ENCODE measurements at places on chromosomes 2 and 18.

DNA sequence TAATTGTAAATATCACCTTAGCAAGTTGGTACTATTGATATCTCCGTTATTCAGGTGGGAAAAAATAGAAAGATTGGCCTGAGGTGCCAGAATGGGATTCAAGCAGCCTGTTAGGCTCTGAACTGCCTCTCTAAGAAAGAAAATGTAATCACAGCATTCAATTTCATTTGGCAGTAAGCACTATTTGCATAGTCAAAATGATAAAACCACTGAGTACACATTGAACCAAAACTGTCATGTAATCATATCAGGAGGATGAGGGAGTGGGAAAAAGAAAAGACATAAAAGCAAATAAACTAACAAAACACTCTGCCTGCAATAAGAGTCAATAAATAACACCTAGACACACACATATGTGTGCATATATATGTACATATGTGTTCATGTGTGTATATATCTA, 103.9 kb upstream of the TACR1 start:
- no peaks in the 10 kb centered on the region for H3K4me1 ChIP-seq
- no peak overlapping the region for H3K27ac ChIP-seq
- no peaks in the 10 kb centered on the region for H3K36me3 ChIP-seq

- H3K4me1 ChIP-seq: peaks cover 65% of the 10 kb centered on the region
- peaks cover 39% of the 10 kb centered on the region for H3K27me3 ChIP-seq
- H3K36me3 ChIP-seq: no peaks in the 10 kb centered on the region
- DNase-seq: peak; percentile 65
- peak overlapping the region; percentile 66 for H3K4me3 ChIP-seq
- peak overlapping the region; percentile 67 for H3K27ac ChIP-seq
These were observed 124.7 kb upstream of the ZNF516 start for GRCh38 chr18:76619621-76620315.

DNA sequence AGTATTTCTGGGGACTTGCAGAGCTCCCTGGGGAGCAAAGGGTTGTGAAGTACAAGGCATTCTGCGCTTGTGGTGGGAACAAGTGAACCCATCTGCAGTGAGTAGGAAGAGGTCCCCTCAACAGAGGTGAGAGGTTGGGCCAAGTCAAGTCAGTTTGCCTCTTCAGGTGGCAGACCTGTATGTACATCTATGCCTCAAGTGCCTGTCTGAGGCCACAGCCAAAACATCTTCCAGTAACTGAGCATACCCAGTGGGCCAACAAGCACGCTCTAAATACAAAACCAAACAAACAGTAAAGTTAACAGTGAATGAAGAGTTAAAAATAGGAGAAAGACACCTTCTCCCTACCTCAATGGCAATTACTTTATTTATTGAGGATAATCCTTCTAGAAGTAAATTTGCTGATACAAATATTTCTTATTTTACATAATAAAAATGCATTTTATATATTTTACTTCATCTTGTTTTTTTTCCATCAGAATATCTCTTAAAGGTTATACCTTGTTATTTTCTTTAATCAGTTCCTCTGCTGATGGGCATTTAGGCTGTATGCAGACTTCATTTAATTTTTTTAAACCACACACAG, 2.5 kb downstream of the GYPC start:
- H3K4me3 ChIP-seq: peak overlapping the region; percentile 38
- H3K4me1 ChIP-seq: peaks cover 45% of the 10 kb centered on the region
- no peaks in the 10 kb centered on the region for H3K36me3 ChIP-seq

DNA sequence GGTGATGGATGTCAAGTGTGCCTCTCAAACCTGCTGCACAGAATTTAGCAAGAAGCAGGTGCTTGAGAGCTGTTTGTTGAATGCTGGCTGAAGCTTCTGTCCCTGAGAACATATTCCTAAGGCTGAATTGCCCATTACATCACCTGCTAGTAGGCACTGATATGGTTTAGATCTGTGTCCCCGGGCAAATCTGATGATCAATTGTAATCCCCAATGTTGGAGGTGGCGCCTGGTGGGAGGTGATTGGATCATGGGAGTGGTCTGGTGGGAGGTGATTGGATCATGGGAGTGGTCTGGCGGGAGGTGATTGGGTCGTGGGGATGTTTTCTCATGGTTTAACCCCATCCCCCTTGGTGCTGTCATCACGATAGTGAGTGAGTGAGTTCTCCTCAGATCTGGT, 128.0 kb downstream of the HRH4 start:
- H3K4me3 ChIP-seq: no peak overlapping the region
- H3K4me1 ChIP-seq: peaks cover 34% of the 10 kb centered on the region
- no peak overlapping the region for H3K27ac ChIP-seq
- H3K27me3 ChIP-seq: no peaks in the 10 kb centered on the region
- H3K36me3 ChIP-seq: peaks cover 14% of the 10 kb centered on the region

GRCh38 chr18:75010689-75011088, 198.2 kb downstream of the PTGR3 start:
- H3K4me1 ChIP-seq: peaks cover 17% of the 10 kb centered on the region
- DNase-seq: no peak
- H3K27ac ChIP-seq: no peak overlapping the region
- H3K4me3 ChIP-seq: no peak overlapping the region
- H3K27me3 ChIP-seq: no peaks in the 10 kb centered on the region

- H3K4me1 ChIP-seq: peaks cover 38% of the 10 kb centered on the region
- H3K4me3 ChIP-seq: no peak overlapping the region
- peaks cover 10% of the 10 kb centered on the region for H3K27me3 ChIP-seq
These were observed 225.8 kb downstream of the SEPTIN10 start for GRCh38 chr2:109387778-109388469.

DNA sequence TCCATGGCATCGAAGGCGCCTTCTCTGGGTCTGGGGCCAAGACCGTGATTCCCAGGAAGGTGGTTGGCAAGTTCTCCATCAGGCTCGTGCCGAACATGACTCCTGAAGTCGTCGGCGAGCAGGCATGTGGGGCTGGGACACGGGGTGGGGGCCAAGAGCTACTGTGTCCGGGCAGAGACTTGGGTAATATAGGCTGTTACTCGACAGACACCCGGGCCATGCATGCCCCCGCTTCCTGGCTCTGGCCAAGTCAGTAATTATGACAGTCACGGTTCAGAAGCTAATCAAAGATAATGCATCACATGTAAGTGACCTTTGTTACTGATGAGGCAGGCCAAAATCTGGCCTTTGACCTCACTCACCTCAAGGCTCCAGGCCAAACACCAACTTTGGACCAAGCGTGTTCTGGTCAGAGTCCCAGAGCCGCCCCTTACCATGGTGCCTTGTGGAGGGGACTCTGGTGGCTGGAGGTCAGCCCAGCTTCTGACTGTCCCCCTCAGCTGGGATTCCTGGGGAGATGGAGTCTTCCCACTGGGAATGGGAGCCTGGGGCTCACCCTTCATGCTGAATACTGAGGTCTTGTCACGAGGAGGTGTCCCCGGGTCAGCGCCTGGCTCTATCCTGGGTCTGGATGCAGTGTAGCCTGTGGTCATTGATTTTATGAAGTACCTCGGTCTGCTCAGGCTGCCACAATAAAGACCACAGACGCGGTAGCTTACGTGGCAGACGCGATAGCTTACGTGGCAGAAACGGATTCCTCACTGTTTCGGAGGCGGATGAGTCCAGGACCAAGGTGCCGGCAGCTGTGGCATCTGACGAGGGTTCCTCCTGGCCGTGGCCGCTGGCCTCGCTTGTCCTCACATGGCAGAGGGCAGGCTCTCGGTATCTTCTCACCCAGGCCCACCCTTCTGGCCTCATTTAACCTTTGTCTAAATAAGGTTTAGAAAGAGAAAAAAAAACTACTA, 17.7 kb upstream of the CNDP1 start:
- no peak overlapping the region for H3K4me3 ChIP-seq
- peaks cover 77% of the 10 kb centered on the region for H3K36me3 ChIP-seq
- no peaks in the 10 kb centered on the region for H3K27me3 ChIP-seq
- no peak for DNase-seq
